T-helper 9 cell (primary cell): ENCODE measurements at places on chromosomes 7 and 10.

DNA sequence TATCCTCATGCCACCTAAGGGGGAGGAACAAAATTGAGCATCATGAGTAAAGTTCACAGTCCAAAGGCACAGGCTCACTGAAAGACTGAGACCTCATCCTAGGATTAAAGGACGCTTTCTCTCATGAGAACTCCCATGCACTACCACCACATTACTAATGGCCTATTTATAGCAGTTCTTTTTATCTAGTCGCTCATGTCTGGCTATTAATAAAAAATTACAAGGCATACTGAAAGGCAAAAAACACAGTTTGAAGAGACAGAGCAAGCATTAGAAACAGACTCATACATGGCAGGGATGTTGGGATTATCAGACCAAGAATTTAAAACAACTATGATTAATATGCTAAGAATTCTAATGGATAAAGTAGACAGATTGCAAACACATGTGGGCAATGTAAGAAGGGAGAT, 46.0 kb upstream of the CDK13 start:
- DNase-seq: no peak

GRCh38 chr10:117239721-117240620, 943 bp upstream of the SLC18A2 start:
- no peak for DNase-seq

GRCh38 chr7:42932811-42933591, 825 bp downstream of the MRPL32 start:
- DNase-seq: no peak

GRCh38 chr7:33958104-33958503, 52.8 kb downstream of the BMPER start:
- DNase-seq: no peak

DNA sequence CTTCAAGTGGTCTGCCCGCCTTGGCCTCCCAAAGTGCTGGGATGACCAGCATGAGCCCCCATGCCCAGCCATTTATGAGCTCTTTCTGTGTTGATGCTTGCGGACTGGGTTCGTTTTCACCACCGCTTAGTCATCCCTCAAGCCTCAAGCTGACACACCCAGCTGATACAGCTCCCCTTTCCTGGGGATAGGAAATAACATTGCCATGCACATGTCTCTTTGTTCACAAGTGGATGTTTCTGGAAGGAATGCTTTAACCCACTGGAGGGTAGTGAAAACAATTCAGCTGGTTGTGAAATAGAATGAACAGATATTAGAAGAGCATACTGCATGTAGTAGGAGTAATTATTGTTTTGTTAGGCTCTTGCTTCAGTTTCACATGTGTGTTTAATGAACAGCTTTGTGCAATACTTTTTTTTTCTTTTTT, 8.5 kb upstream of the METTL27 start:
- no peak for DNase-seq

DNA sequence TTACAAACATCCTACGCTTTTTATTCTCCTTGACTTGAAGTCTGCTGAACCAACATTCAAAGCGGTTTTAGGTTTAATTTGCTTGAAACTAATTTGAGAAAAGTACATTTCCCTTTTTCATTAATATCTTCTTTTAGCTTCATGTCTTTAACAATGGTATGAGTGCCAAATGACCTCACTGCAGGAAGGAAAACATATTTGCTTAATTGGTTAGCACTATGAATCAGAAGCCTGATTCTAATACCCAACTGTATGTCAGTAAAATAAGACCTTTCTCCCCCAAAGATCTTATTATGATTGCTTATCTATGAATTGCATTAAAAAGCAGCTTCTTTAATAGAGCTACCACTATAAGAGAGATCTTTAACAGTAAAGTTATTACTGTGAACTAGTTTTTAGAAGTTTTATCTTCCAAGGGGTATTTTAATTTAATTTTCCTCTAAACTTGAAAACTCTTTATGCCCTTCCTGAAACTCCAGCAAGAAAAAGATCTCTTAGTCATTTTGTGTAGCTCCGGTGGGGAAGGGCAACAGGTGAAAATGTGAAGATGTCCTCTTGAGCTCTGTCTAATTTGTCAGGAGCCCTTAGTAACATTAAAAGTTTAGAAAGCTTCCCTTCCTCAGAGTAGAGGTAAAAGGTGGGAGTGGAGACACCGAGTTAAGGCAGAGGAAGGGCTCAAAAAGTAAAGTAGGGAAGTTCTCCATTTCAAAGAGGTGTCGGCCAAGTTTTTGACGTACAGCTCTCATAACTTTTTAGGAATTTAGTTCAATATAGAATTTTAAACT, 6.1 kb downstream of the COL1A2 start:
- no peak for DNase-seq
